ENCODE measurements at places on chromosomes 11 and 22.

DNA sequence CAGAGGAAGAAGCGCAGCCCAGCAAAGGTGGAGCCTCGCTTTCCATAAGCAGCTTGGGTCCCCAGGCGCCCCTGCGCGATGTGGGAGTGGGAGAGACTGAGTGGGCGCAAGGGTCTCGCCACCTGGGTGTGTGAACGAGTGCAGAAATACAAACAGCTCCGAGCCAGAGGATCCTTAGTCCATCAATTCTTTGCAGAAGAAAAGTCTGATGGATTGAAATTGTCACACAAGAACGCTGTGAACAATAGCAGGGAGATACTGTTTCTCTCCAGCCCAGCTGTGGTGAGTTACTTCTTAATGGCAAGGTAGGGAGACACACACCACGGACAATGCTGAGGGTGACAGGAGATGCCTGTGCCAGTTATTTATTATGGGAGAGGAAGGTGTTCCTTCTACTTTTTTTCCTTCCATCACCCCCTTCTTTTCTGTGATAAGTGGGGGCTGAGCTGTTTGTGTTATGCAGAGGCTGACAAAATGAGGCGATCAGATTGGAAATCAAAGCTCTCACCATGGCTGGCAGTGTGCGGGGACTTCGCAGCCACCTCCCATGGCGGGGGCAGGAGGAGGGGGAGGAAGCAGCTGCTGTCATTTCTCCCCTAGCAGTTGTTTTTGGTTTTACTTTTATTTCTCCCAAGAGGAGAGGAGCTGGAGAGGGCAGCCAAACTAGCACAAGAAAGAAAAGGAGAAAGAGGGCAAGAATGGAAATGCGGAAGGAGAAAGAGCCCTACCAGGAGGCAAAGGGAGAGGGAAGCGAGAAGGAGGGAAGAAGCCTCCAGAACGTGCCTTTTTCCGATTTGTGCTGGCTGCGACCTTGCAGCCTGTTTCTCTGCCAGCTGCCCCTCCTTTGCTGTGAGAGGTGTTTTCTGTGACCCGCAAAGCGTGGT lies 755.8 kb downstream of the NTM start:
- DNase-seq = peak; percentile 29

GRCh38 chr22:41565403-41566054 lies 4.7 kb downstream of the CSDC2 start:
- DNase-seq = peak; percentile 18

GRCh38 chr11:134559602-134559962 lies 147.5 kb upstream of the B3GAT1 start:
- peak; percentile 80 for DNase-seq

- no peak for DNase-seq
These were observed 113.1 kb upstream of the TTC12 start for GRCh38 chr11:113201054-113201818.

- DNase-seq = no peak
These were observed 153.9 kb upstream of the ZC3H12C start for GRCh38 chr11:109939166-109939810.

GRCh38 chr11:112570333-112570732 lies 309.7 kb upstream of the PLET1 start:
- no peak for DNase-seq

GRCh38 chr11:36478700-36479329 lies 31.3 kb downstream of the TRAF6 start:
- peak; percentile 27 for DNase-seq

DNA sequence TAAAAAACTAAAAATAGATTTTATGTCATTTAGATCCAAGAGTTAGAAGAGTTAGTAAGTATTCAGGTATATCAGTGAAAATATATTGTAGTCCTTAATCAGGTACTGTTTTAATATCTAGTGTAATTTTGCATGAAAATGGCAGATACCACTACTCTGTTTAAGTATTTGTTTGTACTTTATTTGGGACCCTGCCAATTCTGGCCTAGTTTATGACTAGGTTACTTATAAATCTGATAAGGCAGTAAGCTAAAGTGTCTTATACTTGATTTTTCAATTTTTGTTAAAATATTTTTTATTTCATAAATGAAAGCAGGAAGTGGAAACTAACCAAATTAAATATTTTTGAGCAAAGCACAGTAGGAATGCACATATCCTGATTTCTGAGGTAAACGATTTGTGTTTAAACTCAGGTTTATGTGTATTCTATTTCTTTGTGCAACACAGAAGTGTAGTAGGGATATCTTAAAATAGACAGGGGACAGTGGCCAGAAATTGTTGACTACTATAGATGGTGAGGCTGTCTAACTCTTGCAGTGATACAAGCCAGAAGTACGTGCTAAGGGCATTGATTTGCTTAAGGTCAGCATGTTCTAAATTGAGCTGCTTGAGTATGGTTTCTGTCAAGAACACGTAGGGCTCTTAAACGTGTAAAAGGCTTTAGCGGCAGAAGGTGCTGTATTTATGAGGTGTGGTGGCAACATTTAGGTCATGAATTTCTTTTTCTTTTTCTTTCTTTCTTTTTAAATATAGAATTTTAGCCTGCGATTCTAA lies 34.0 kb downstream of the HIPK3 start:
- DNase-seq = no peak

DNA sequence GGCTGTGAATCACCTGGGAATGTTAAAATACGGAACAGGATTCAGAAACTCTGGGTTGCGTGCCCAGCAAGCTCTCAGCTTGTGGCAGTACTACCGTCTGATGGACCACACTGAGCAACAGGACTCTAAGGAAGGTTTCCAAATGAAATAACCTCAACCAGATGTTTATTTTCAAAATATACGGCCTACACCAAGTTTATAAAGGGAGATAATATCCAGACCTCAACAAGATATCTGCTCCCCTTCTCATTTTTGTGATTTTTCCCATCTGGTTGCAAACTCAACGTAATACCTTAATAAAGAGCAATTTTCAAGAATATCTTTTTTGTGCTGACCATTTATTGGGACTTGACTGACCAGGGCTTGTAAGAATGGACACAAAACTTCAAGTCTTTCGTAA lies 49.4 kb downstream of the SLC25A17 start:
- DNase-seq = no peak

- no peak for DNase-seq
These were observed 132.7 kb downstream of the CASP12 start for GRCh38 chr11:104765401-104766095.

DNA sequence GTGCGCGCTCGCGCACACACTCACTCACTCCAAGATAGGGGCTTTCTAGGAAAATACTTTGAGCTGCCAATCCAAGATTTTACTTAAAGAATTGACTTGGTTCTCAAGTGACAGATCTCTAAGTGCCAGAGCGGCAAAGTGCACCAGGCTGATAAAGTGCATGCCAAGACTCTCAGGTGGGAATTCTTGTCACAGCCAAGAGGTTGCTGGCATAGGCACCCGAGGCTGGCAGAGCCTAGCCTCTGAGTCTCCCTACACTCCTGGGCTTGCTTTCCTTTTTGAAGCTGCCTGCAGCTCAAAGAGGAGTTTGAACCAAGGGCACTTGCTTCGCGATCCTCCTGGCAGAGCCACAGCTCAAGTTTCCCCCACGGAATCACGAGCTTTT lies 2.5 kb upstream of the ADM start:
- DNase-seq = no peak

GRCh38 chr22:19514831-19515565 lies 9.2 kb downstream of the CLDN5 start:
- DNase-seq = no peak

DNA sequence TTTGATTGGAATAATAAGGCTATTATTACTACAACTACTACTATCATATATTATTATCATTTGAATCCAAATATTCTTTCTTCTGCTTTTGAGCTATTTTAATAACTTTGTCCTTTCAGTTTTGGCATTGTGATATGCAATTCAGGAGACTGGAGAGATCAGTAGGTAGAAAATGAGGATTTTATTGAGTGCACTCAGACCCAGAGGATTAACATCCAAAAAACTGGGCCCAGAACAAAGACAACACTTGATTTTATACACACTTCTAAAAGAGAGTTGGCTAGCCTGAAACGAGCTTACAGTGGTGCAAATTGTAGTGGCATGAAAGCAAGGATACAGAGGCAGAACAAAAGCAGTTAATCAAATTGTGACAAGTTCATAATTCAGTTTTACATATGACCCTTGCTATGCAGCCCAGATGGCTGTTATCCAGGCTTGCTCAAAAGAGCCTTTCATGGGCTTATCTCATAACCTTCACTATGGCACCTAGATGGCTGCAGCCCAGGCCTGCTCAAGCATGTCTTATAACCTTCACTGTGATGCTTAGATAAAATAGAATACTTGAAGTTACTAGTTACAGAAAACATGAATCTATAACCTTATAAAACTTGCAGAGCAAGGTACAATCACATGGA lies 796.3 kb upstream of the RAG2 start:
- DNase-seq = no peak

DNA sequence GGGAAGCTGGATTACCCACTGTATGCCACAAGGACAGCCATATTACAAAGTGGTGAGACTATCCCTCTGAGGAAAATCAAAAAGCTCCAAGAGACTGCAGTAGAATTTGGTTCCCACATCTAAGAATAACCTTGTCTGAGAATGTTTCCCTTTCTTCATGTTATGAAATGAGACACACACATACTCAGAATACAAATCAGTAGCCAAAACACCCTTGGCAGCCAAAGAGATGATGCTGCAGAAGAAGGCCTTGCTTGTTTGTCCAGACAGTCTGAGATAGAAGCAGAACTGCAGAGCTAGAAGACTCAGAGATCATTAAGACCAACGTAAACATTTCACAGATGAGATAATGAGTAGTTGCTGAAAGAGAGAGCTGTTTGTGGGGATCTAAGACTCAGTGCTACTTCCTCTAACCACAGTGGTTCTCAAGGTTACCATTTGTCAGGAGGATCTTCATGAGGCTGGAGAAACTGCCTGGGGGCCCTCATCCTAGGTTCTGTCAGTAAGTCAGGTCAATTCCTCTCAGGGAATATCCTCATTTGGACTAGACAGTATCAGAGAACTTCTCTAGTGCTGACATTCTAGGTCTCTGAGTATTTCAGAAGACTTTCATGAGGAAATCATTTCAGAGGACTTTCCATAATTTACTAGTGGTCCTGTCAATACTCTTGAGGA lies 38.9 kb downstream of the RELT start:
- no peak for DNase-seq

- DNase-seq = no peak
These were observed 206.8 kb upstream of the CADM1 start for GRCh38 chr11:115710980-115711379.

- DNase-seq = peak; percentile 84
These were observed 29.5 kb upstream of the WNT7B start for GRCh38 chr22:46006379-46007002.

DNA sequence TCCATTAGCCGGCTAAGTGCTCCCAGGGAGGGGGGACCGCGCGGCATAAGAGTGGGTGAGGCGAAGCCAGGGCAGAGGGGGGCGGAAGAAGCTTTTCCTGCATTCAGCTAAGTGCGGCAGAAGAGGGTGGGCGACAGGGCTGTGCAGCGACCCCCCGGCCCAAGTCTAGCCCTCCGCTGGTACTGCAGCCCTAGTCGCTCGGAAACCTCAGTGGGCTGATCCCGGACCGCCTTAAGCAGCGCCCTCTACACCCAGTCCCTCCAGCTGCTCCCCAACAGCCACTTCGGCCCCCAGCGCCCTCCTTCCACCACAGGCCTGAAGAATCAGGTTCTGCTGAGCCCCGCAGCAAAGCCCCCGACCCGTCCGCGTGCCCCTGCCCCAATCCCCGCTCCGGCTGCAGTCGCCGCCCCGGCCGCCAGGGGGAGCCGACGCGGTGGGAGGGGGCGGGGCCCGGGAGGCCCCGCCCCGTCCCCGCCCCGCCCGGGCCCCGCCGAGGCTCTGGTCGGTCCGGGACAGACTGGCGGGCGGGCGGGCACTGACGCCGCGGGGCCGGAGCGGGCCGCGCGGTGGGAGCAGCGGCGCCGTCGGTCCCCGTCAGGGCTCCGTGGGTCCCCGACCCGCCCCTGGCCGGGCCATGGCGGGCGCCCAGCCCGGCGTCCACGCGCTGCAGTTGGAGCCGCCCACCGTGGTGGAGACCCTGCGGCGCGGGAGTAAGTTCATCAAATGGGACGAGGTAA lies at the start of gene PLCB3:
Gene PLCB3, plus strand, starts transcription at position 515 of the 737 bp plus-strand sequence. Its CDS starts 120 bp downstream, at position 635.
- peak; percentile 68 for DNase-seq

DNA sequence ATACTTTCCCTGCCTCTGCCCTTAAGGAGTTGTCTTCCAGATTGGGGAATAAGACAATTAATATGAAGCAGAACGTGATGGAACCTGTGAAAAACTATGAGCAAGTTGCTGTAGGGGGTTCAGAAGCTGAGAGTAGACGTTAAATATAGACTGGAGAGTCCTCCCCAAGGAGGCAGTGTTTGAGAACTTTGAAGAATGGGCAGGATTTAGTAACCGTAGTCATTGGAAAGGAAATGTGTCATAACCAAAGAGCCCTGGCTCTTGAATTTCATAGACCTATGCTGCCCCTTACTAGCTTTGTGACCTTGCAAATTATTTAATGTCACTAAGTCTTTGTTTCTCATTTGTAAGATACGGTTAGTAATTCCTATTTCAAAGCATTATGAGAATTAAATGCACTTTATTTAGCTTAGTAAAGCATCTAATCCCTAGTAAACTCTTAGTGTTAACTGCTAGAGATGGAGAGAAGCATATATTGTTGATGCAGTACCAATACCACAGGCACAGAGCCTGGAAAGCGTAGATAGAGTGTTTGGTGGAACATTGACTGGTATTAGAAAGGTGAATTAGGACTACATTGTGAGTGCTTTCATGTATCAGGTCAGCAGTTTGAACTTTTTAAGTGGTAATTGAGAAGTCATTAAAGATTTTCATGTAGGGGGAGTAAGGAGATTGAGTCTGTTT lies 54.1 kb downstream of the MCAM start:
- DNase-seq = no peak

GRCh38 chr11:110319501-110319900 lies 23.1 kb upstream of the RDX start:
- no peak for DNase-seq

- no peak for DNase-seq
These were observed 76.7 kb upstream of the PICALM start for GRCh38 chr11:86145439-86146156.

DNA sequence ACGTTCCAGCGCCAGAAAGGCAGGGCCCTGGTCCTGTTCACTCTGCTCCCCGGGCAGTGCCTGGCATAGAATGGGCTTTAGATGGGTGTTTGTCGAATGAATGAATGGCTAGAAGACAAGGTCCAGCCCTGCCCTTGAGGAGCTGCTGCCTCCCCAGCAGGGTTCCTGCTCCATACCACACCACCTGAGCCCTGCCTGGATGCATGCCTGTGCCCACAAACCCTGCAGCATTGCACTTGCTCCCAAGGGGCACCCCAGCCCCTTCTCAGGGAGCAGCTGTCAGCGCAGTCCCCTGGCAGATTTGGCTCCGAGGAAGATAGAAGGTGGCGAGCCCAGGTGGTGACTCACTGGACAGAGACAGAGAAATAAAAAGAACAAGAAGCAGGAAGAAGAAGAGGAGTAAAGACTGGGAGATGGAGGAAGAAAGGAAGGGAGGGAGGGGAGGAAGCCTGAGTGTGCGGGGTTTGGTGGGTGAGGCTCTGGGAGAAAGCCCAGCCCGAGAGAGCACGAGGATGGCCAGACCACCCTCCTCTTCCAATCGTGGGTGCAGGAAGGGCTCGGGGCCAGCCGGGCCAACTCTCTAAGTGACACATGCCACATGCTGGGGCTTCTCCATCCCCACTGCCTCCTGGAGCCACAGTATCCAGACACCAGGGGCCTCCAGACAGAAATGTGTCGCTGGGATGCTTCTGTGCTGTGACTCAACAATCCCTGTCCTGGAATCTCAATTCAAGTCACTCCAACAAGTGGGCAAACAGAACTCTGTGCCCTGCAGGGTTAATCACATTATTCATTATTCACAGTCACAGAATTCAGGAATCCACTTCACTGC lies 1474.3 kb downstream of the BRD1 start:
- no peak for DNase-seq

- DNase-seq = no peak
These were observed 377.0 kb upstream of the LRRC4C start for GRCh38 chr11:41836431-41836830.

- DNase-seq = no peak
These were observed 748 bp downstream of the RAB30 start for GRCh38 chr11:83070731-83071566.

Measured in DND-41 (cell line).